ENCODE measurements at places on chromosomes 6 and 20.

DNA sequence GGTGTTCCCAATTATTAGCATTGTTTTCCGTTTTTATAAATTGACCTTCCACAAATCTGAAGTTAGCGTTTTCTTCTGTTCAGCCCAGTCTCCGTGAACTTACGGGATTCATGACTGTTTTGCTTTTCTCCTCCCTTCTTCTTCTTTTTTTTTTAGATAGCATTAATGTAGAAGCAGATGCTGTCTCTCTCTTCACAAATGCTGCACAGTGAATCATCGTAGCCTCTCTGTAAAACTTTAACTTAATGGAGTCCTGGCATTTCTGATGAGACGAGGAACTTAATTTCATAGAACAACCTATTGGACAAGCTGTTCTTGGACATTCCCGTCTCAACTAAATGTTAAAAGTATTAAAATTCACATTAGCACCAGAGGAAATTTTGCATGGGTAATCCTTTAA lies 138.0 kb upstream of the EEF1E1 start:
- no peak for DNase-seq

- DNase-seq = no peak
Measured at GRCh38 chr20:6746901-6747609, 20.4 kb upstream of the BMP2 start.

GRCh38 chr6:38775870-38776269 lies 60.8 kb downstream of the DNAH8 start:
- no peak for DNase-seq

DNA sequence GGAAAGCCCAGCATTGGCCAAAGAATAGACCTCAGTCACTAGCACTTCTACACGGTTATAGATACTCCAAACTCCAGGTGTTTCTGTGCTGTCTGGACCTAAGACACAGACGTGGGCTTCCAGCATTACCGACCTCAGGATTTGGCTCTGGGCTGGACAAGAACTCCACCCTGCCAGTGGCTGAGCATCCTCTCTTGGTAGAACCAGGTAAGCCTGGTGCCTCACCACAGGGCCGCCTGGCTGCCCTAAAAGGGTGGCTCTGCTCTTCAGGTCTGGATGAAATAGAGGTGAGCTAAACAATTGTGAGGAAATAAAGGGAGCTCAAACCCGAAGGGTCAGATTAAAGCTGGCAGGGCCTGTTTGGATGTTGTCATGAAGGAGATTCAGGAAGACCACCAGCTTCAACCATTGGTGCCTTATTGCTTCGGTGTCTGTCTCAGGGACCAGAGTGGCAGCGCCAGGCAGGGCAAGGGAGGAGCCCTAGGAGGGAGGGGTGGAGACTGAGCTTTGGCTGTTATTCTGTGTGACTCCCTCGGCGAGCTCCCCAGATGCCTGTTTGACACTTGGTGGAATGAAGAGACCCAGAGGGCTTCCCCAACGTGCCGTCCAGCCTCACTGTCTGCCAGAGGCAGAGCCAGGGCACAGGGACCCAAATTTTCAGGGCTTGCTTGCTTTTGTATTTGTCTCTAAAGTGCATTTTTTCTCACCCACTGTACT lies 8.6 kb downstream of the SYNDIG1 start:
- no peak for DNase-seq

DNA sequence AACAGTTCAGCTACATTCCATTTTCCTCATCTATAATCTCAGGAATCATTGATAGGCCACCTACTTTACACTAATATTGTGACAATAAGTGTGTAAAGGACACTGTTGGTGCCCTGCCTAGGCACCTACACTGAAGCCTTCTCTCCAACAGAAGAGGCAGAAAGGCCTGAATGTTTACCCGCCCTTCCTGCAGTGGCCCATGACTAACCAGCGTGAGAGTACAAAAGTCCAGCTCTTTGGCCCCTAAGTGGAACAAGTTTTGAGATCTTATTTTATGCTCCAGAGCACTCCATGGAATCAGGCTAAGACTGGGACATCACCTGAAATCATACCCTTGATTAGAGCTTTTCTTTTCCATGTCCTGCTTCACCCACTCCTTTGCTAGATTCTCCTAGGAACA lies 359.7 kb downstream of the ARHGAP18 start:
- DNase-seq = no peak

GRCh38 chr20:59469267-59470252 lies 134.8 kb upstream of the PHACTR3 start:
- no peak for DNase-seq

- DNase-seq = no peak
Measured at GRCh38 chr20:5171064-5171789, 44.4 kb downstream of the CDS2 start.

GRCh38 chr6:30935018-30935417 lies 3.0 kb upstream of the SFTA2 start:
- DNase-seq = no peak

DNA sequence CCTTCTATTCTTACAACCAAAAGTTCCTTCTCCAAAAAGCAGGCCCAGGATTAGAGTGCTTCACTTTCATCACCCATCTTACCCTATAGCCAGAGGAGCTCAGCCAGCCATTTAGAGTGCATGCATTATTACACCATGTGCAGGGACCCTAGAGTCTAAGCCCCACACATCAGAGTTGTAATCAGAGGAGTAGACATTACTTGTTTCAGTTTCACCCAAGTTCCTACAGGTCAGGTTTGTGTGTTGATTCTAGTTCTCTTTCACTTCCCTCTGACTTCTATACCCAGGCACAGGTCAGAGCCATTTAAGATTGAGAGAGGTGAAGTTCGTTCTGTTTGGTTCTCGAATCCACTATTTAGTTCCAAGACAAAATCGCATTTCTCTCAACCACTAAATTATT lies 16.3 kb upstream of the ARFGEF3 start:
- DNase-seq = no peak

GRCh38 chr20:49705358-49705757 lies 8.3 kb downstream of the B4GALT5 start:
- DNase-seq = no peak

GRCh38 chr6:37812841-37813240 lies 6.7 kb upstream of the ZFAND3 start:
- no peak for DNase-seq

GRCh38 chr20:44703183-44703925 lies 11.8 kb upstream of the CCN5 start:
- DNase-seq = no peak

DNA sequence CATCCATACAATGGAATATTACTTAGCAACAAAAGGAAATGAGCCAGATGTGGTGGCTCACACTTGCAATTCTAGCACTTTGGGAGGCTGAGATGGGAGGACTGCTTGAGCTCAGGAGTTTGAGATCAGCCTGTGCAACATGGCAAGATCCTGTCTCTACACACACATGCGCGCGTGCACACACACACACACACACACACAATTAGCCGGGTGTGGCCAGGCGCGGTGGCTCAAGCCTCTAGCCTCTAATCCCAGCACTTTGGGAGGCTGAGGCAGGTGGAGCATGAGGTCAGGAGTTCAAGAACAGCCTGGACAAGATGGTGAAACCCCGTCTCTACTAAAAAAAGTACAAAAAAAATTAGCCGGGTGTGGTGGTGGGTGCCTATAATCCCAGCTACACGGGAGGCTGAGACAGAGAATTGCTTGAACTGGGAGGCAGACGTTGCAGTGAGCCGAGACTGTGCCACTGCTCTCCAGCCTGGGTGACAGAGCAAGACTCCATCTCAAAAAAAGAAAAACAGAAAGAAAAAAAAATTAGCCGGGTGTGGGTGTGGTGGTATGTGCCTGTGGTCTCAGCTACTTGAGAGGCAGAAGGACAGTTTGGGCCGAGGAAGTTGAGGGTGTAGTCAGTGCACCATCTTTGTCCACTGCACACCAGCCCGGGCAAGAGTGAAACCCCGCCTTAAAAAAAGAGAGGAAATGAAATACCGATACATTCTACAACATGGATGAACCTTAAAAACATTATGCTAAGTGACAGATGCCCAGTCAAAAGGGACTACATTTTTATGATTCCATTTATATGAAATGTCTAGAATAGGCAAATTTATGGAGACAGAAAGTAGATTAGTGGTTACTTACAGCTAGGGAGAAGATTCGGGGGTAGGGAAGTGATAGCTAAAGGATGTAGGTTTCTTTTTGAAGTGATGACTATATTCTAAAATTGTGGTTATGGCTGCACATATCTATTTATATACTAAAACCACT lies 52.5 kb downstream of the RBL1 start:
- no peak for DNase-seq

GRCh38 chr6:42294759-42295158 lies 77.1 kb upstream of the MRPS10 start:
- DNase-seq = peak; percentile 55

- no peak for DNase-seq
Measured at GRCh38 chr6:108531332-108531731, 29.4 kb upstream of the FOXO3 start.

GRCh38 chr6:167495506-167496401 lies 170.9 kb downstream of the TTLL2 start:
- DNase-seq = no peak

DNA sequence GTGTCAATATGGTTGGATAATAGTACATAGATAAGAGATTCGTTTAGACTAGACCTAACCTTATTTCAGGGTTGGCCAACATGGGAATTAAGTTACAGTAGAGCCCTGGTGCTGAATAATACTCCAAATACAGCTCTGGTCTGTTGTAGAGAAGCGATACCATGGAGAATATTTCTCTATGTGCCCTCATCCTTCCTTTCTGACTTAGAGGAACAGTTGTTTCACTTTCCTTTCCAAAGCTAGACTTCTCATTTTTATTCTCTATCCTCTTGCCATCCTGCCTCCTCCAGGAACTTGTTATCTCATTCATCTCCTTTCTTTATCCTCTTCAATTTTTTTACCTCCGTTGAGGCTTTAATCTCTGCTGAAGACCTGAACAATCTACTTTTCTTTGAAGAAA lies 68.9 kb downstream of the EDN1 start:
- DNase-seq = no peak

- peak; percentile 89 for DNase-seq
Measured at GRCh38 chr6:139539852-139540251, 165.4 kb upstream of the CITED2 start.

GRCh38 chr6:106783640-106784566 lies 154.5 kb downstream of the QRSL1 start:
- DNase-seq = no peak

- no peak for DNase-seq
Measured at GRCh38 chr6:106972500-106972899, 2.0 kb downstream of the CD24 start.

GRCh38 chr20:513429-513828 lies 30.2 kb downstream of the CSNK2A1 start:
- no peak for DNase-seq

DNA sequence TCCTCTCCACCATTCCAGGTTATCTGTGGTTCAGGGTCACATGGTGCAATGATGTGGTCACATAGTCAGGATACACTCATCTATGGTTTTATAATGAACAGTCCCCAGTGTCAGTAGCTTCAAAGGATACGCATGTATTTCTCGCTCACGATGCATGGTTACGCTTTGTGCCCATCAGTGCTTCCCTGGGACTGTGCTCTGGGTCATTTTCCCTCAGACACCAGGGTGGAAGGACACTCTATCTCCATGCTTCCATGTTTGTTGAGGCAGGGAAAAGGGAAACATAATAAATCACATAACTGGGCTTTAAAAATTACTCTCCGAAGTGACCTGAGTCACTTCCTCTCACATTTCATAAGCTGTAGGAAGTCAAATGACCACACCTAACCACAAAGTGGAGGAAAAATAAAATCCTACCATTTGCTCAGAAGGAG lies 394.8 kb upstream of the NOX3 start:
- DNase-seq = peak; percentile 57

GRCh38 chr6:108591040-108591816 lies 30.5 kb downstream of the FOXO3 start:
- no peak for DNase-seq

GRCh38 chr6:52704060-52704459 lies 33.1 kb downstream of the TMEM14A start:
- DNase-seq = no peak

DNA sequence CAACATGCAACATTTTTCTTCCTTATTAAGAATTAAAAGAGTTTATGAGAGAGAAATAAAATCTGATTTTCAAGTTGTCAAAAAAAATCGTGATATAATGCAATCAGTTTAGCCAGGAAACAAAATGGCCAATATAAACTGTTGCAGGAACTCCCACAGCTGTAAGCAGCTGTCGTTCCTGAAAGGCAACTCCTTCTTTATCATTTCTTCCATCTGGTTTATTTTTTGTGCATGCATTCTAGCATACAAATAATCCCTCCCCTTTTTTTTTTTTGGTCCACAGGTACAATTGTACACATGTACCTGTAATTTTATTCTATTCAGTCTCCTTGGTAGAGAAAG lies 19.7 kb downstream of the TRAF3IP2 start:
- no peak for DNase-seq

DNA sequence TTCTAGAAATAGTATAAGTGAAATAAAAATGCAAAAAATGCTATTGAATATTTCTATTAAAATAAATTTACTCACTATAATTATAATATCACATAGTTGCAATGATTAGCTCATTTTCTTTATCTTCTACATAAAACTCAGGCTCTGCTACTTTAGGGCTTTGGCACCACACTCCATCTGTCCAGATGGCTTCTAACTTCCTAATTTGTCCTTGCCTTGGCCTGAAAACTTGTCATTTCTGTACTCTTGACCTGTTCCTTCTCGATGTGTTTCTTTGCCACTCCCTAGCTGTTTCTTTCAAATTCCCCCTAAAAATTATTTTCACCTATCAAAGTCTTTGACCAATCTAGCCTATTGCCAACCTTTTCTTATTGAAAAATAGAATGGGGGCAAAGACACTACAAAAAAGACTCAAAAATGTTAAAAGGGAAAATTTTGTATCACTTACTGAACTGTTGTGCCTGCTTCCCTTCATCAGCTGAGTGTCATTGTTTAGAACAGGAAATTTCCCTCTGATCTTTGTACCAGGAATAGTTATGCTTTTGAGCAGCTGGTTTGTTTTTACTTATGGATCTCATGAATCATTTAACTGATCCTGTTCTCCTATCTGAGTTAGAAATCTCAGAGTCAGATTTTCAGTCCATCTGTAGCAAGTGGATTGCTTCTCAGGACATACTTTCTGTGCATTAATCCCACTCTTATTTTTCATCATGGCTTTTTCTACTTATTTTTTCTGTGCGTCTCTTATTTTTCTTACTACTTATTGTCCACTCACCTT lies 279.2 kb upstream of the CNR1 start:
- DNase-seq = no peak

DNA sequence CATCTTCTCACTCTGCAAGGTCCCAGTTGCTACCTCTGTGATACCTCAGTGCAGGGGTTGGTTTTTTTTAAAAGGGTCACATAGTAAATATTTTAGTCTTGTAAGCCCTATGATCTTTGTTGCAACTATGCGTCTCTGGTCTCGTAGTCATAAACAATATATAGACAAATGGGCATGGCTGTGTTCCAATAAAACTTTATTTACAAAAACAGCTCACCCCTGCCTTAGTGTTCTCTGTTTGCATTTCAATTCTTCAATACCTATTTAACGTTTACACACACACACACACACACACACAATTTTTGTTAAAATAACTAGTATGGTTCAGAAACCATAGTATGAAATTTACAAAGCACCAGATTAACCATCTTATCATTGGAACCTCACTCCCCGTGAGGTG lies 216.8 kb downstream of the PREX1 start:
- no peak for DNase-seq

GRCh38 chr6:108027594-108027993 lies 46.9 kb downstream of the OSTM1 start:
- DNase-seq = no peak

- DNase-seq = no peak
Measured at GRCh38 chr6:125097186-125097585, 56.4 kb upstream of the TPD52L1 start.

Data from H4 (cell line).